Iris pigment epithelial cell (primary cell): ENCODE measurements at places on chromosomes 2 and 18.

GRCh38 chr2:110948027-110948674, 172.6 kb upstream of the BCL2L11 start:
- DNase-seq = peak; percentile 1

DNA sequence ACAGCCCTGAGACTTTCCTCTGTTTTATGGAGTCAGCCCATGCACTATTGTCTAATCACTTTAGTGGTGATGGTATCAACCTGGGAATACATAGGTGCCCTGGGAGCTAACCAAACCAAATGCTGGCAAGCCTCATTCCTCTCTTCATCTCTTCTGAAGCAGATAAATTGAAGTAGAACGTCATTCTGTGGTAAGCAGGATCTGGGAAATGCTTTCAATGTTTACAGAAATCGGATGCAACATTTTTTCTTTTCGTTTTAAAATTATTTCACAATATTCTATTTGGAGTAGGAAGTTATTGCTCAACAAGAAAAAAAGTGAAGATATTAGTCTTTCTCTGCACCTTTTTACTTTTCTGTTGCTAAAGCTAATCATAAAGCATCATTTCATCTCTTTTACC, 114.2 kb downstream of the RBMS1 start:
- peak; percentile 95 for DNase-seq

GRCh38 chr2:129201696-129202095, 777.8 kb upstream of the RAB6C start:
- DNase-seq = no peak

GRCh38 chr18:63079114-63079513, 240.5 kb downstream of the BCL2 start:
- DNase-seq = no peak

DNA sequence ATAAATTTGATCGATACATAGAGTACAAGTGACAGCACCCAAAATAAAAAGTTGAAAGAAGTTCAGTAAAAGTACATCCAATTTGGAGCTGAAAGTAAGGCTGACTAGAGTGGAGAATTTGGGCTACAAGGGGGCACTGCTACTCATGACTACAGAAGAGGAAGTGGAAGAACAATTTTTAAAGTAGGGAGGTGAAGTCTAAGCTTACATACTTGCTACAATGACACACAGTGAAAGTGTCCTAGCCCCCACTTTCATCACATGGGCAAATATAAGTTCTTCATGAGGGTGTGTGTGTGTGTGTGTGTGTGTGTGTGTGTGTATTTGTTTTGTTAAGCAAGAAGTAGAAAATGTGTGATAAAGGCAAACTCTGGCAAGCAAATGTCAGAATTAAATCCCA, 45.7 kb downstream of the MAP3K2 start:
- DNase-seq = peak; percentile 8
